ENCODE measurements at places on chromosomes 13 and 19.

GRCh38 chr13:89238496-89238895 lies 1567.3 kb downstream of the SLITRK5 start:
- no peak for DNase-seq

DNA sequence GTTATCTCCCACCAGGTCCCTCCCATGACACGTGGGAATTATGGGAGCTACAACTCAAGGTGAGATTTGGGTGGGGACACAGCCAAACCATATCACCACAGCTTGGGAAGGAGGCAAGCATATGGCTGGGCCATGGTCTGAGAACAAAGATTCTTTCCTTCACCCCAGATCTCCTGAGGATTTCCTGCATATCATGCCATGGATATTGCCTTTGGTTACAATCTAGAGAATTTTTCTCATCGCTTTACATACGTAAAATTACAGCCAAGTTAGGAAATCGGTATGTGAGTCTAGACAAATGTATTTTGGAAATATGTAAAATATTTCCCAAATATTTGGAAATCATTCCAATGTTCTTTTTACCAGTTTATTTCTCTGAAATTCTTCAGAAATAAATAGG lies 398.3 kb downstream of the RFC3 start:
- DNase-seq: no peak

DNA sequence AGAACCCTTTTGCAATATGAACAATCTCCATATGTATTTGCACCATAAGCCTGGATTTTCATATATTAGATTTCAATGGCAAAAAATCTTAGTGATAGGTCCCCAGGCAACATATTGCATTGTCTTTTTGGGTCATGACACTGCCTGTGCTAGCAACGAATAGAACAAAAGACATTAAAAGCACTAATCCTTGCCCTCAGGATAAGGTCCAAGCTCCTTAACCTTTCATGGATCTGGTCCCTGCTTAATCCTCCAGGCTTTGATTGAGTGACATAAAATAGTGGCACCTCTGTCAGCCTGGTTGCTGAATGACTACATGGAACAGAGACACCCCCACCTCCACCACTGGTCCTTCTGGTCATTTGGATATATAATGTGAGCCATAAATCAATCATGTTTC lies 134.4 kb downstream of the RBM26 start:
- no peak for DNase-seq

DNA sequence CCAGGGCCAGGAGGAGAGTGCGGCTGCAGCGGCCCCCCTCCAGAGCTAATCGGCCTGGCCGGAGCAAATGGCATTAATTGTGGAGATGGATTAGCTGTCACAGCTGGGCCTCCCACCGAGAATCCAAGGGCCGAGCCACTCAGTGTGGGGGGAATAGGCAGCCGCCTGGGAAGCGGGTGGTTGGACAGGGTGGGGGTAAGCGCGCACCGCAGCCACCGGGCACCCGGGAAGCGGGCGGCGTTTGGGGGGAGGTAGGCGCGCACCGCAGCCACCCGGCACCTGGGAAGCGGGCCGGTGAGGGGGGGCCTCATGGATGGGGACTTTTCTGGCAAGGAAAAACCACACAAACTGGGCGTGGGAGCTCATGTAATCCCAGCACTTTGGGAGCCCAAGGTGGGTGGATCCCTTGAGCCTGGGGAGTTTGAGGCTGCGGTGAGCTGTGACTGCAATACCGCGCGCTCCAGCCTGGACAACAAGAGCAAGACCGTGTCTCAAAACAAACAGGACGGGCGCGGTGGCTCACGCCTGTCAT lies 9.7 kb downstream of the R3HDM4 start:
- DNase-seq: no peak

GRCh38 chr13:35643625-35644024 lies 167.1 kb upstream of the MAB21L1 start:
- no peak for DNase-seq
